Effector CD8-positive, alpha-beta T cell (primary cell): ENCODE measurements at places on chromosomes 12 and 14.

GRCh38 chr12:130878193-130879185, 6.6 kb downstream of the RAN start:
- DNase-seq: no peak

DNA sequence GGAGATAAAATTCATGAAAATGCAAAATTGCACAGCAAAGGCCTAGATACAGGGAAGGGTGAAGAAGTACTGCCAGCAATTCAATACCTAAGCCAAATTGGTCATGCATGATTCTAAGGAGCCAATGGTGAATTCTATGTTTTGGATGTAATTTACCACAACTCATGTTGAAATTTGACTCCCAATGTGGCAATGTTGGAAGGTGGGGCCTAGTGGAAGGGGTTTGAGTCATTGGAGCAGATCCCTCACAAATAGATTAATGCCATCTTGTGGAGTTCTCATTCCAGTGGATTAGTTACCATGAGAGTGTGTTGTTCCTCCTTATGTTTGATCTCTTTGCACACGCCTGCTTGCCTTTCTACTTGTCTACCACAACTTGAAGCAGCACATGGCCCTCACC, 194.0 kb upstream of the ALG10 start:
- no peak for DNase-seq

GRCh38 chr12:68510397-68510796, 100.3 kb upstream of the RAP1B start:
- no peak for DNase-seq

GRCh38 chr12:130335517-130336392, 1.9 kb upstream of the PIWIL1 start:
- no peak for DNase-seq

DNA sequence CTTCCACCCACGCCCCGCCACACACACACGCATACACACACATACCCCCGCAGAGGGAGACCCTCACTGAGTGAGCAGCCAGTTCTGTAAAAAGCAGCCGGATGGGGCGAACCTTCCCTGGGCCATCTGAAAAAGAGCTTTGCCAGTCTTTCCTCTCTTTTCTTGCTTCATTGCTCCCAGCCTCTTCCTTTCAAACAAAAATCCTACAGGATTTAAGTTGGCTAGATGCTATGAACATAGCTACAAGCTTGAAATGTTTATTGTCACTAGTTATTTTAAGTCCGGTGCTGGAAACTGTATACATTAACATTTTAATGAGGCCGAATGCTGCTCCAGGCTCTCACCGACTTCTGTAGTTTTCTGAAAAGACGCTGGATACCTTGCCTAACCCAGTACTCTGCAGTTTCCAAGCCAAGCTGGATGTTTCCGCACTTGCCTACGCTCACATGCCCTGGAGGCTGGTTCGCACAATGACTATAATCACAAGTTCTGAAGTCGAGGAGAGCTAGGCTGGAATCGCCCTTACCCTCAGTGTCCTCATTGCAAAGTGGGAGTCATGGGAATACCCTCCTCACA, 39.2 kb downstream of the LTBP2 start:
- no peak for DNase-seq

- DNase-seq: no peak
Measured at GRCh38 chr12:132014915-132015280, 65.2 kb downstream of the EP400 start.

- no peak for DNase-seq
Measured at GRCh38 chr12:67077617-67078016, 191.5 kb upstream of the CAND1 start.

DNA sequence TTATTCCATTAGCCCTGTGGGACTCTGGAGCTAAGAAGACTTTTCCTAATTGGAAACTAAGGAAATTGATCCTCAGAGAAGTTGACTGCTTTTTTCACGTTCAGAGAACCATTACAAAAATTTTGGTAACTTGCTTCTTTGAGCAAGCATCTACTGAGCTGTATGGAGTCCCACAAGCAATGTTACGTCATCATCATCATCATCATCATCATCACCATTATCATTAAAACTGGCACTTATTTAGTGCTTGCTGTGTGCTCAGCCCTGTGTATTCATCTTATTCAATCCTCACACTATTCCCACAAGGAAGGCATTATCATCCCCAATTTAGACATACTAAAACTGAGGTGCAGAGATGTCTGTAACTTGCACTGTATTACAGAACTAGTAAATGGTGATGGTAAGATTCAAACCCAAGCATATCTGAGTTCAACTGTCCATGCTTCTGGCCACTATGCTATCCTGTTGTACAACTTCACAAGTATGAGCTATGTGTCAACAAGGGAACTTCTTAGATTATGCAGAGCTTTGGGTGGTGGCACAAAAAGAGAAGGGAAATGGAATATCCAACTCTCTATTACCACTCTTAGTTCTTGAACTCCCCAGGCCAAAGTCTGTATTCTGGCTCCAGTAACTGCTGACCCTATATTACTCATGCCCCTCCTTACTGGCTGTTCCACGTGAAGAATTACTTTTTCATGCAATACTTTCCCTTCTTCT, 6.3 kb downstream of the KRT1 start:
- no peak for DNase-seq

- no peak for DNase-seq
Measured at GRCh38 chr14:76405627-76406026, 29.7 kb downstream of the ESRRB start.

GRCh38 chr12:114226241-114226928, 179.6 kb downstream of the TBX5 start:
- DNase-seq: no peak

DNA sequence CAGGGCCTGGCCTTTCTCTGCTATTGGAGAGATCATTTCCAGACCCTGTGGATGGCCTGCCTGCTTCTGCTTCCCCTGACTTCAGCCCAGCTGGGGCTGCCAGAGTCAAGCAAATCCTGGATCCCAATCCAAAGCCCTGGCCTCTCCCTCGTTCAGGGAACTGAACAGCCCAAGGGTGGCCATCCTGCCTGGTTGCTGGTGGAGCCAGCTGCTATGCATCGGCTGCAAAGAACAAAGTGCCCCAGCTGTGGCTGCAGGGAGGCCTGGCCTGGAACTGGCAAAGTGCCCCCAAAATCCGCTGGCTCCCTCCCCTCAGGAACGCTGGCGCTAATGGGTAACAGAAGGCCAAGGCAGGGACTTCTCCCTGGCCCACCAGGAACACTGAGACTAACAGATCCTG, 56.4 kb downstream of the LRRC74A start:
- no peak for DNase-seq

- DNase-seq: no peak
Measured at GRCh38 chr12:87685696-87686095, 343.5 kb downstream of the C12orf50 start.

- DNase-seq: no peak
Measured at GRCh38 chr14:101525640-101526527, 35.4 kb upstream of the DIO3 start.

DNA sequence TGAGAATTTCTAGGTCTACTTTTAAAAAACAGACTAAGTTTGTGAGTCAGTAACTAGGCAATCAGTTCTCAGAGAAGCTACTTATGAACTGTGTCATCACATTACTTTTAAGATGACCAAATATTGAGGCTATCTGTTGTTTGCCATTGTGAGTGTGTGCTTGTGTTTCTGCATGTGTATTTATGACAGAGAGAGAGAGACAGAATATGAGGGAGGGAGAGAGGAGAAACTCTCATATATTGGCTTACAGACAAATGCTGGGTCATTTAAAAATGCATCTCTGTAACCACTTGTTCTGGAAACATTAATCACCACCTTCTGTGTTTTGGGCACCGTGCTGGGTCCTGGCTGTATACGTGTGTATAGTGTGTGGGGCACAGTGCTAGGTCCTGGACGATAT, 161.5 kb upstream of the FRMD6 start:
- no peak for DNase-seq
